ENCODE measurements at places on chromosomes 3 and 15.

DNA sequence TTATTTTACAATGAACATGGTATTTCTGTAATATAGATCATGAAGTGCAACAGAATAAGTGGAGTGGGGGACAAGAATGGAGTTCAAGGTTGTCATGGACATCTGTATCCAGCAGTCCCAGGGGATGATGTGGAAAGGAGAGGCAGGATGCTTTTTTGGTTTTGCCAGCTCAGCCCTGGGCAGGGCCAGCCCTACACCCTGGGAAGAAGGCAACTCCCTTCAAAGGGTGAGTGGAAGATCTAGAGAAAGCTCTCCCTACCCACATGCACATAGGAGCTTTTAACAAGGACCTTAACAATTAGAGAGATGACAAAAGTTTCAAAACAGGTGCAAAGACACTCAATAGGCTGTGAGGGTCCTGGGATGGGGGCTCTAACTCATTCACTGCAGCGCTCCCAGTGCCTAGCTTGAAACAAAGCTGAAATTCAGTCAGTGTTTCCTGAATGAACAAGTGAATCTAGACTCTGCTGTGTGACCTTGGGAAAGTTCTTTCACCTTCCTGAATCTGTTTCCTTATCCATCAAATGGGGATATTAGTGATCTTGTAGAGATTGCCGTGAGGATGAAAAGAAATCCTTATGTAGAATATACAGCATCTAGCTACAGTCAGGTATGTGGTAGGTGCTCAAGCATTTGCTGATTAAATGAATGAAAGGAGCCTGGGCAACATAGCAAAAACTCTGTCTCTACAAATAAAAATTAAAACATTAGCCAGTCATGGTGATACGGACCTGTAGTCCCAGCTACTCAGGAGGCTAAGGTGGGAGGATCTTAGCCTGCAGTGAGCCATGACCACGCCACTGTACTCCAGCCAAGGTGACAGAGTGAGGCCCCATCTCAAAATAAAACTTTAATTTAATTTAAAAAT, 14.3 kb downstream of the BHLHE40 start:
- DNase-seq, result no peak

DNA sequence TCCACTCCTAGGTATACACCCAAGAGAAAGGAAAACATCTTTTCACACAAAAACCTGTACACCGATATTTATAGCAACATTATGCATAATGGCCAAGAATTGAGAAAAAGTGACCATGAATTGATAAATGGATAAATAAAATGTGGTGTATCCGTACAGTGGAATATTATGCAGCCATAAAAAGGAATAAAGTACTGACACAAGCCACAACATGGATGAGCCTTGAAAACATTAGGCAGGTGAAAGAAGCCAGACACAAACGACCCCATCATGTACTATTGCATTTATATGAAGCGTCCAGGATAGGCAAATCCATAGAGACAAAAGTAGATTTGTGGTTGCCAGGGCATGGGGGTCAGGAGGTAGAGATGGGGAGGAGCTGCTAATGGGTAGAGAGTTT, 64.2 kb upstream of the SLC6A6 start:
- DNase-seq, result no peak

DNA sequence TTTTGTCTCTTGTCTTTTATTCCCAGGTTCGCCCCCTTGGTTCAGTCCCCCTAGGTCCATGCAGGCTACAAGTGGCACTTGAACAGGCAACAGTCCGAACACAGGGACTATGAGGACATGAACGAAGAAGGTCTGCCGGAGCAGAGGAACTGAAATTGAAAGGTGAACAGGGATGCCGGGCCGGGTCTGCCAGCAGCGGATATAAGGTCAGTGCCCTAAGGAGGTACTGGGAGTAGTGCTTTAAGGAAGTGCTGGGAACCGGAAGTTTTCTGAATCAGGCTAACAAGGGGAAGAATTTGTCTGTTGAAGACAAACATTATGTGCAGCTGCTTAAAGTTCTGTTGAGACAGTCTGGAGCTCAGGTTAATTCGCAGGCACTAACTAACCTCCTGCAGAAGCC, 46.8 kb downstream of the LSM3 start:
- DNase-seq, result no peak

DNA sequence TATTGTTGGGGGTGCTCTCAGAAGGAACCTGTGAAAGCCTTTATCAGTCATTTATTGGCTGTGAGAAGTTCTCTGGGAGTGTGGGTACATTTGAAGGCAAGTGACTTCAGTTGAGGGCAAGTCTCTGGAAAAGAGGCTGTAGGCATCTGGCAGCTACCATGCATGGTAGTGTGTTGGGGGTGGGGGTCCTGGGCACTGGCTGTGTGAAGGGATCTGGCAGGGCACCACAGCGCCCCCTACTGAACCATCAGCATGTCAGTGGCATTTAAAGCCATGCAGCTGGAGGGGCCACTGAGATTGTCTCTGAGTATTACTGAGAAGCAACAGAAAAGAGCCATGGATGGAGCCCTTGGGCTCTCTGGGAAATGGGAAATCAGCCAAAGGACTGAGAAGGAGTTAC, 30.6 kb downstream of the CRTAP start:
- DNase-seq, result no peak

DNA sequence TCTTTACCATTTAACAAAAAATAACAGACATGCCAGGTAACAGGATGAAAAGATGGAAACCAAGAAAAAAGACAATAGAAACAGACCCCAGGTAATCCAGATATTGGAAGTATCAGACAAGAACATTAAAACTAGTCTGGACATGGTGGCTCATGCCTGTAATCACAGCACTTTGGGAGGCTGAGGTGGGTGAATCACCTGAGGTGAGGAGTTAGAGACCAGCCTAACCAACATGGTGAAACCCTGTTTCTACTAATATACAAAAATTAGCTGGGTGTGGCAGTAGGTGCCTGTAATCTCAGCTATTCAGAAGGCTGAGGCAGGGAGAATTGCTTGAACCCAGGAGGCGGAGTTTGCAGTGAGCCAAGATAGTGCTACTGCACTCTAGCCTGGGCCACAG, 40.6 kb downstream of the ACAD9 start:
- DNase-seq, result no peak

DNA sequence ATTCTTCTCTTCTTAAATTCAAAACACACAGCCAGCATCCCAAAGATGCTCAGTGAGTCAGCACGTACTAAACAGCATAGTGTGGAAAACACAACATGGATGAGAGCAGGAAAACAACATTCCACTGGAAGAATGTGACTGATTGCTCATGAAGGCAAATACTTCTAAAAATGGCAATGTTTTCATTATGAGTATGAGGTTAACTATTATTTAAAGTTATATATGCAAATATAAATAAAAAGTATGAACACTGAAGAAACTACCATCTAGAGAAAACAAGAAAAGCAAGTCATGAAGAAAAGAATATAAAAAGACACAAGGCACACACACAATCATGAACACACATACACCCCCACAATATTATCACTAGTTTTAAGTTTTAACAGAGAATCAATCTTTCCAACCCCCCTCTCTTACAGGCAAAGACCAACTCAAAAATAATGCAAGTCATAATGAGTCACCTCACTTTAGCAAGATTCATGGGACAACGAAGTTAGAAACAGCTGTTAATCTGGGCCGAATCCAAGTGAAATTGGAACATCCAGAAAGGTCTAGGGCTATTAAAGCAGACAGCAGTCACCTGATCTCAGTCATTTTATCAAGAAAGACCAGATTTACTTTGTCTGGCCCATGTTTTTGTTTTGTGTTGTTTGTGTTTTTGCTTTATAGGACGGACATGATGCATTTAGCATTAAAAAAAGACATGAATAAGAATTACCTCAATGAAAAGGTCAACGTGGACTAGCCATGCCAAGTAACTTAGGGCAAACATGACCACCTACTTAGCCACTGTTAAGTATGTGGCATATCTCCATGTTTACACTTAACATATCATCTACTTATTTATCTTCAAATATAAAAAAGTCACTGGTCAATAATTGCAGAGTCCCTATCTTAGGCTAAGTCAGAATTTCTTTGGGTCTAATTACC, 18.1 kb downstream of the GBE1 start:
- DNase-seq, result no peak

DNA sequence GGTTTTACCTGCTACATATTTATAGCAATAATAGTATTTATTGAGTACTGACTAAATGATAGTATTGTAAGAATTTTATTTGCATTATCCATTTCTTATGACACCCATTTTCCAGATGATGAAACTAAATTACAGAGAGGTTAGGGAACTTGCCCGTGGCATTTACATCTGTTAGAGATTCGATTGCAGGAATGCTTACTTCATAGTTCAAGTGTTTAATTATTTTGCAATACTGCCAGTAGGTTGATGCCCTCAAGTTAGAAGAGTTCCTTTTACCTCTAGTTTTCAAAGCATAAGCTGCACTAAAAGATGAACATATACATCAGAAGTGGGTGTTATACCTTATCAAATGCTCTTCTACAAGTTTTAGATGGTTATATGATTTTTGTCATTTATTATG, 362.8 kb upstream of the RGMA start:
- DNase-seq, result no peak

- DNase-seq, result no peak
Measured at GRCh38 chr3:44782891-44783290, 21.3 kb downstream of the KIF15 start.

- DNase-seq, result no peak
Measured at GRCh38 chr15:57534281-57534680, 57.4 kb upstream of the MYZAP start.

DNA sequence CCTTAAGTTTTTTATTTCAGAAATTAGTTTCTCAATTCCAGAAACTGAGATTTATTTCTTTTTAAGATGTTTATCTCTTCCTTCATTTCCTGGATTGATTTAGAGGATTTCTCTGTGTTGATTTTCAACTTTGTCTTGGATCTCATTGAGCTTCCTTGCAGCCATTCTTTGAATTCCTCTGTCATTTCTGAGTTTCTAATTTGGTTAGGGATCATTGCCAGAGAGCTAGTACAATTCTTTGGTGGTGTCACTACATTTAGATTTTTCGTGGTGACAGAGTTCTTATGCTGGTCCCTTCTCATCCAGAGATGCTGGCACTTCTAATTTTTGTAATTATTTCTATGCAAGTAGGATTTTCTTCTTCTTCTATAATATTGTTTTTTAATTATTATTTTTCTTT, 691.1 kb upstream of the NAALADL2 start:
- no peak for DNase-seq

GRCh38 chr3:11539677-11540076, 104.0 kb downstream of the VGLL4 start:
- no peak for DNase-seq

GRCh38 chr3:150411546-150411945, 3.4 kb downstream of the TSC22D2 start:
- no peak for DNase-seq

- no peak for DNase-seq
Measured at GRCh38 chr3:111081008-111081545, 9.5 kb downstream of the NECTIN3 start.

DNA sequence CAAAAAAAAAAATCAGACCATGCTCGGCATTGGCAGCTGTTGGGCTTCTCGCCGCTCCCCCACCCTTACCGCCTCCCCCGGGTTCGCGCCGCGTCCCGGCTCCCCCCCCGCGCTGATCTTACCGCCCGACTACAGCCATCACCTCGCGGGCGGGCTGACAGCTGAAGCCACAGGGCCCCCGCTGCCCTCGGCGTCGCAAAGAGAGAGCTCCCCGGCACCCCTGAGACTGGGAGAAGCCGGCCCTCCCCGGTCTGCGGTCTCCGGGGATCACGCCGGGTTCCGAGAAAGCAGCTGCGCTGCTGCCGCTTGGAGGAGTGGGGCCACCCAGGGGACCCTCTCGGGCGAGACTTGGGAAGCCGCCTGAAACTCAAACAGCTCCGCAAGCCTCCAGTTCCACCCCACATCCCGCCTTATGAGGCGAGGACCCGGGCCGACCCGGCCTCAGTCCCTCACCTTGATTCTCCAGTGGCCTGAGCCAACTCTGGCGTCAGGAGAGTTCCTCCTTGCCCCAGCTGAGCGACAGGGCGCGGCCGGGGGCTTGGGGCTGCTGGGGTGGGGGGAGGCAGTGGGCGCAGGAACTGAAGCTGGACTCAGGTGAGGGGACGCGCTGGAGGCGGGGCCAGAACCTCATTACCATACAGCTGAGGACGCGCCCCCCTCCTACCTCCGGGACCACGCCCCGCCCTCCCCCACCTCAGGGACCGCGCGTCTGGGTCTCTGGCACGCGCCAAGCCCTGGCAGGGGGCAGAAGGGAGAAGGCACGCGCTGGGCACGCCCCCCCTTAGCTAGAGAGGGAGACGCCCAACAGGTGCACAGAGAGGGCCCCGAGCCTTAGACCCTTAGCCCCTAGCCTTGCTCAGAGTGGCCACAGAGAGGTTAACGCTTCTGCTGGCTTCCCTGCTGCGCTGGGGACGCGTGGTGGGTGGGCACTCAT, 1.0 kb upstream of the DLL4 start:
- DNase-seq, result no peak

DNA sequence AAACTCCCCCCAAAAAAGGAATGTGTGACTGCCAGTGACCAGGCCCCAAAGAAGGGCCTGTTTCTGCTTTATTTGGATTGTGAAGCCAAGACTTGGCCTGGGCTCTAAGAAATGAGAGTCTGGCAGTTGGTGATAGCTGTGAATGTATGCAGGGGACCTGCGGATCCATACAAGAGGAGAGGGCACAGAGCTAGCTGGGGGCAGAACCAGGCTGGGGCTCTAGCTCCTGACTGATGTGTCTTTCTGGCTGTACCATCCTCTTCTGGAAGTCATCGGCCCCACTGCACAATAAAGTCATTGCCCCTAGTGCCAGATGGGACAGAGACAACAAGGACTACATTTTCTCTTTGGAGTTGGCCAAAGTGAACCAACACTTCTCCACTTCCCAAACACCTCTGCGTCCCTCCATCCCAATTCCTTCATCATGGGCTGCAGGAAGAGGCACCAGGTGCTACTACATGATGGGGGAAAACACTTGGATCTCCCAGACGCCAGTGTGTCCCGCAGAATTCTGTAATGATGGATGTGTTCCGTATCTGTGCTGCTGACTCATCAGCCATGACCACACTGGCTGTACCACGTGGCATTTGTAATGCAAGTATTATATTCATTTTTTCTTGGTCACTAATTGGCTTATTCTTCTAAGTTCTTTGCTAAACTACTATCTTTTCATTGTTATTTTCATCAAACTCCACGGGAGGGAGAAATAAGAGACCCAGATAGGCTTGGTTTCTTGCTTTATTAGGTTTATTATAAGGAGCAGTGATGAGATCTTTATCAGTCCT, 1.7 kb upstream of the PLA2G4F start:
- DNase-seq, result no peak

DNA sequence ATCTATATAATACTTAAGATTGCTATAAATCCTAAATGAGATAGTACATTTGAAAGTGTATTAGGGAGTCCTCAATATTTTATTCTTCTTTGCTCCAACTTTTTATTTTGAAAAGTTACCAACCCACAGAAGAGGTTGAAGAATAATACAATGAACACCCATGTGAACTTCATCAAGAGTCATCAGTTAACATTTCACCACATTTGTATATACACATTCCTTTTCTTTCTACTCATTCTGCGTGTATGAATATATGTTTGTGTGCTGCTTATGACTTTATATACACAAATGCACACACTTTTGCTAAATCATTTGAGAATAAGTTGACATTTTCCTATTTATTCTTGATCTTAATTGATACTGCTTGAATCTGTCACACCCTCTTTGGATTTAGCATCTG, 193.3 kb upstream of the CGNL1 start:
- no peak for DNase-seq
